ENCODE measurements at places on chromosomes 5 and 9.

DNA sequence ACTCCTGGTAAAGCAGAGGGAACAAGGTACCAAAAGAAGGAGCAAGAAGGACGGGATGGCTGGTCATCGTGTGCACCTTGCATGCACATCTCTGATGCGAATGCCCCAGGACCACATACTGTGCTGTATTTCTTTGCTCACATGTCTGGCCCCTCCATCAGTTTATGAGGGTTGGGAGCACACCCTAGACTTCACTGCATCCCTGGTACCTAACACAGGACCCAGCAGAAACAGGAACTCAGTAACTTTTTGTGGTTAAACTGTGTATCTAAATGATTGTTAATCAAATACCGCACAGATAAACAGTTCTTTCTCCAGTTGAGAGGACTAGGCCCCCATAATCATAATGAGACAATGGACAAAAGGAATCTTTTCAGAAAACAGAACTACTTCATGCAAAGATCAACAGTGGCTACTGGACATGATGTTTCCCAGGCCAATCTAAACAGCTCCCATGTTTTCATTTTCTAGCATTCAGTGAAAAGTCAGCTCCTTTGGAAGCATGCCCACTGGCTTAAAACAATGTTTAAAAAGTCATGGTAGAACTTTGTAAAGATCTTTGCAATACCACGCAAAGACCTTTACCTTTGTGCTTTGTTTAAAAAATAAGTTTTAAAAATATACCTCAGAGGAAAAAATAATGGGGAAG lies 55.5 kb upstream of the IFNK start:
- no peak for DNase-seq

DNA sequence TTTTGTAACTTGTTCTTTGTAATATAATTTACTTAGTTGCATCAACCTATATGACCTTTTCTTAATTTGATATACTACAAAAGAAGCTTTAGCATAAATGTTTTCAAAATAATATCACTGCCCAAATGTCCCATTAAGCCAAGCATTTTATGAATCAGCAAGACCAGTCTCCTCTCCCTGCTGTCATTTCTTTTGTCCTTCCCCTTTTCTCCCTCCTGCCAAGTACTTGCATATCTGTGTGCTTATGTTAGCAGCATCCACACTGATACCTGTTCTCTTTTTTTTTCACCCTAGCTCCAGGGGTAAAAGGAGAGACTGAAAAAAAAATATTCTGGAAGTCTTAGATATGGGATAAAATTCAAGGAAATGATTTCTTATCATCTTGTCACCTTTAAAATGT lies 69.7 kb downstream of the ZSWIM6 start:
- peak; percentile 60 for DNase-seq

DNA sequence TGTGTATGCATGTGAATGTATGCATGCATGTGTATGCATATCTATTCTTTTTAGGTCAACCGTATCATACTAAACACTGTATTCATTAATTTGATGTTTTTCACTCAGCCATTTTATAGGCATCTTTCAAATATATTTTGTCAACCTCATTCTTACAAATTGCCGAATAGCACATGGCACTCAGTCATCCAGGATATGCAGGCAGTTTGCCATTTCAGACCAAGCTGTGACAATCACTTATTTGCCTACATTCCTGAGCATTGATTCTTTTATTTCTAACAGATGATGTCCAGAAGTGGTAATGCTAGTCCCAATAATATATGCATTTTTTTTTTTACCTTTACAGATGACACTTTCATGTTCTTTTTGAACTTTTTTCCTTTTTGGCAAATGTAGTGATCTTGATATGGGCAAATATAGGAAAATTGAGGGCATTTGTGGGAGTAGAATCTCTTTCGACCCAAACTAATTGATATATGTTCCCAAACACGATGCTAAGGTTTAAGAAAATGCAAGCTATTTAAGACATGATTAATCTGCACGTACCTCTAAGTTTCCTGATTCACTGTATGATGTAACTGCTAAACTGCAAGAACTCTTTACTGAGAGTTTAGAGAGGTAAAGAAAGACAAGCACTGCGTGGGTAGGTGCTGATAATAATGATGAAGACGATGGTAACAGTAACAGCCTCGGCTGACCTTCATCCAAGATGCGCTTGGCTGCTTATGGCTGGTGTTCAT lies 153.9 kb upstream of the DAP start:
- no peak for DNase-seq

GRCh38 chr5:68274847-68275651 lies 59.5 kb downstream of the PIK3R1 start:
- DNase-seq, result no peak

DNA sequence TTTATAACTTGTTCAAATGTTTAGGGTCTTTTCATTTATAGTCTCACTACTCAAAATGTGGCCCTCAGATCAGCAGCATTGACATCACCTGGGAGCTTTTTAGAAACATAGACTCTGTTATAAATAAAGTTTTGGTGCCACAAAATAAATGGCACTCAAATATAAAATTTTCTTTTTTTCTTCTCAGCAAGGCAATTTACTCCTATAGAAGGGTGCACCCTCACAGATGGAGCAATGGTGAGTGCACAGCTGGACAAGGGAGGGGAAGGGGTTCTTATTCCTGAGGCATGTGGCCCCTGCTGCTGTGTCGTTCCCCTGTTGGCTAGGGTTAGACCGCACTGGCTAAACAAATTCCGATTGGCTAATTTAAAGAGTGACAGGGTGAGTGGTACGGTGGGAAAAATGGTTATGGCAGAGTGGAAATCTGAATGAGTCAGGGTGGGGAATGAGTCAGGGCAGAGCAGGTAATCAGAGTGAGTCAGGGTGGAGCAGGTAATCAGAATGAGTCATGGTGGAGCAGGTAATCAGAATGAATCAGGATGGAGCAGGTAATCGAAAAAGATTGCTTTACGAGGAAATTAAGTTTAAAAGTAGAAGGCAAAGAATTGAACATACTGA lies 31.8 kb upstream of the C7 start:
- peak; percentile 3 for DNase-seq

- DNase-seq, result no peak
Measured at GRCh38 chr5:32280656-32281081, 32.1 kb downstream of the MTMR12 start.

DNA sequence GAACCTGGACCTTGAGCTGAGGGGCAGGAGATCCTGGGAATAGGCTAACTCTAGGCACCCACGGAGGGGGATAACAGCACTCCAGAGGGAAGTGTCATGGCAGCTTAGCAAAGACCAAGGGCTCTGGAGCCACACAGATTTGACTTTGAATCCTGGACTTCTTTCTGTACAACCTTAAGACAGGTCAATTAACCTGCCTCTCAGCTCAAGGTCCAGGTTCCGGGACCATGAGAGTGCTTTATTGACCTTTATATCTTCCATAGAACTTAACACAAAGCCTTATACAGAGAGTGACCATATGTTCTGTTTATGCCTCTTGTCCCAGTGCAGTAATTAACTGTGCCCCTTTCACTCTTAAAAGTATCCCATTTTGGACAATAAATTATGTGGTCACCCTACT lies 90.5 kb upstream of the LRRTM2 start:
- DNase-seq, result no peak

GRCh38 chr5:149801307-149801990 lies 71.3 kb downstream of the PPARGC1B start:
- no peak for DNase-seq

GRCh38 chr9:116409129-116409528 lies 255.5 kb downstream of the PAPPA start:
- DNase-seq, result no peak

- DNase-seq, result peak; percentile 71
Measured at GRCh38 chr5:167049043-167049663, 1242.3 kb upstream of the WWC1 start.

- DNase-seq, result no peak
Measured at GRCh38 chr5:34894716-34895115, 20.6 kb downstream of the RAD1 start.

GRCh38 chr9:2013743-2014475 lies 1.2 kb upstream of the SMARCA2 start:
- peak; percentile 69 for DNase-seq

GRCh38 chr5:170269579-170269978 lies 28.0 kb downstream of the LCP2 start:
- DNase-seq, result no peak

DNA sequence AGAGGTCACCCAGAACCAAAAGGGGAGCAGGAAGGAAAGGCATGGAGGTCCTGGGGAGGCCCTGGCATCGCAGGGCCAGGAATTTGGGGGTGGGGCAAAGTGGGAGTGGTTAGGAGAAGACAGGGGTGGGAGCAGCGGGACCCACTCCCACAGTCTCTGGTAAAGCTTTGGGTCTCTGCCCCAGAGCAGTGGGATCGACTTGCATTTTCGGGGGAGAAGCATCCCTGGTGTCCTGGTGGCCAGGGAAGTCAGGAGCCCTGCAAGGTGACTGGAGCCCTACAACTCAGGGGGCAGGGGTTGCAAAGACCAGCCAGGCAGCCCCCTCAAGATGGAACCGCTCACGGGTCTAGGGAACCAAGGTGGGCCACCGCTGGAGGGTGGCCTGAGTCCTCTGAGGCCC lies 22.4 kb upstream of the GTF3C5 start:
- no peak for DNase-seq

DNA sequence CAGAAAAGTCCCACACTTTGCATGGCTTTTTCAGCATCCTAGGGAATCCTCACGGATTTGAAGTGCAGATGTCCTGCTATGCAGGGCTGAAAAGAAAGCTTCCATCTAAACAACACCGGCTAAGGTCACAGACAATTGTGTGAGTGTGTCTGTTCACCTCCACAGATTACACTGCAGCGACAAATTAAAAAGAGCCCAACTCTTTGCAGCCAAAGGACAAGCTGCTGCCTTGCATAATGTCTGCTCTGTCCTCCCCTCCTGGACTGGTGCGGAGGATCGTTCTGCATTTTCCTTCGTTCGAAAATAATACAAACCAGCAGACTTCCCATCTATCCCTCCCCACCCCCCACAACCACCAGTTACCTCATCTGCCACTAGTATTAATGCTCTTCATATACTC lies 169.1 kb downstream of the MED27 start:
- DNase-seq, result no peak

DNA sequence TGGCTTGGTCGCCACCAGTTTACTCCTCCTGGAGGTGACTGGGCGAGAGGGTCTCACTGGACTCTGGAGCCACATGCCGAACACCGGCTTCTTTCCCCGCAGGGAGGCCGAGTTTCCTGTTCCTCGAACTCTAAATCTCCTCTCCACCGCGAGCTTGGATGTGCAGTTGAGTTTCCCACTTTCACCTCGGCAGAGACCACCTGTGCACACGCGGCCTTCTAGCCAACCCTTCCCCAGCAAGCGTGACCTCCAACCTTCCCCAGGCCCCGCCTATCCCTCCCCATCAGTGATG lies 380.1 kb downstream of the IRX2 start:
- no peak for DNase-seq

GRCh38 chr9:111957856-111958631 lies 61.4 kb downstream of the UGCG start:
- DNase-seq, result peak; percentile 97

GRCh38 chr5:68962757-68963484 lies 130.9 kb upstream of the SLC30A5 start:
- DNase-seq, result peak; percentile 66

DNA sequence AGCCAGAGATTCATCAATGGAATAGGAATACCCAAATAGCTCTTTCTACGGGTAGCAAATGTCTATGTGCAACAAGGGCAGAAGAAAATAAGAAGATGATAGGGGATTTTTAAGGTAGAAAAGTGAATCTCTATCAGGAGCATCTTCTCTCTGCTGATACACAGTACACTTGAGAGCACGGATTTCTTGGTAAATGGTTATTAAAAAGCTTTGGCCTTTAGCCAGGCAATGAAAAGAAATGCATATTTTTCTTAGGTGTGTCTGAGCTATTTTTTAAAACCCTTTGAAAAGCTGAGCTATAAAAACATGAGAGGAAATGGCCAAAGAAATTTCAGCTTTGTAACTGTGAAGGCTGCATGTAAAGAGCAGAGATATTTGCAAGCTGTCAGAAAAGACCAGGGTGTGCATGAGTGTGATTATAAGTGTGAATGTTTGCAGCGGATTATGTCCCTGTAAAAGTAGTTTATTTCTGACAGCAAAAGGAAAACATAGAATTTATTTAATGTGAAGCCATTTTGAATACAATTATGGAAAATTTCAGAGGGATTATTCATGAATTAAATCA lies 487.1 kb upstream of the PIK3R1 start:
- DNase-seq, result no peak

DNA sequence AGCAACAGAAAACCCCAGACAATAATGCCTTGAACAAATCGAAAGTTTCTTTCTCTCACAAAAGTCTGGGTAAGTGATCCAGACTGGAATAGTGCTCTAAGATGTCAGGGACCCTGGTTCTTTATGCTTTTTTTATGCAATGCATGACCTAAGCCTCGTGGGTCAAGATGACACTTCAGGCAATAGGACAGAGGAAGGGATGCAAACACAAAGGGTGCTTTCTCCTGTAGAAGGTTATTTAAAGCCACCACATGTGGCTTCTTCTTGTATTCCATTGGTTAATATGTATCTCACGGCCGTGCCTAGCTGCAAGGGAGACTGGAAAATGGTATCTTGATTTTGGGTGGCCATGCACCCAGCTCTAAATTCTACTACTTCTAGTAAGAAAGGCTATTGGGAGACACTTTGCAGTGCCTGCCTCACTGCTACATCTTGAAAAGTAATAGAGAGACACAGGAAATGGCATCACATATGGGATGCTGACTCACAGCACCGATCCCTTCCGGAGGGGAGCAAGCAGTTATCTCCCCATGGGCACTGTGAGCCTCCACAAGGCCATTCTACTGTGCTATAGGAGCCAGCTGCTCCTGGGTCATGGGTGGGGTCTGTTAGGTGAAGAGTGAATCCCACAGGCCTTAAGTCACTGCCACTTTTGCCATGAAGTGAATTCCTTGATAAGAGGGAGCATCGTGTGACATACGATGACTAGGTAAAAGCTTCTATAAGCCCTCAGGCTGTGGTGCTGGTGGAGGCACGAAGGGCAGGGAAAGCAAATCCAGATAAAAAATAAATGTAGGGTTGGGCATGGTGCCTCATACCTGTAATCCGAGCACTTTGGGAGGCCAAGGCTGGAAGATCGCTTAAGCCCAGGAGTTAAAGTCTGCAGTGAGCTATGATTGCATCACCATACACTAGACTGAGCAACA lies 32.5 kb upstream of the RAB14 start:
- peak; percentile 58 for DNase-seq

GRCh38 chr9:6471231-6471850 lies 58.3 kb downstream of the UHRF2 start:
- DNase-seq, result no peak

DNA sequence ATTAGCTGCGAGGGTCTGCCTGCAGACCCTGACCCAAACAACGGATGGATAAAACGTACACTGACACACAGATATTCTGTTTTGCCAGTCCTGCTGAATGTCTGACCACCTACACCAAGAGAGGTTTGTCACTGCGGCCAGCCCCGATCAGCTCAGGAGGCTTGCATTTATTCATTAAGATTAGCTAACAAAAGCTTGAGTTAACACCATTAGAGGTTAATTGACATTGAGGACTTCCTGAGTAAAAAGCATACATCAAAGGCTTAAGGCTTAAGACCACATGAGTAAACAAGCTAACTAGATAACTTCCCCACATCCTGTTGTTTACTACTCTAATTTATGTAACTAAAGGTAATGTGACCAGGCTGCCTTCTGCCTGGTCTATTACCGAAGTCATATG lies 198.1 kb upstream of the TRPC7 start:
- DNase-seq, result no peak
